Kidney (tissue), 22 donors: ENCODE measurements at places on chromosomes 6 and 20. TPM values are rescaled to one million over a fixed set of nuclear protein-coding genes. Genes with fewer than 3 reads are reported as not detected.

Gene RNF217
- total RNA-seq = 18.7 TPM

DNA sequence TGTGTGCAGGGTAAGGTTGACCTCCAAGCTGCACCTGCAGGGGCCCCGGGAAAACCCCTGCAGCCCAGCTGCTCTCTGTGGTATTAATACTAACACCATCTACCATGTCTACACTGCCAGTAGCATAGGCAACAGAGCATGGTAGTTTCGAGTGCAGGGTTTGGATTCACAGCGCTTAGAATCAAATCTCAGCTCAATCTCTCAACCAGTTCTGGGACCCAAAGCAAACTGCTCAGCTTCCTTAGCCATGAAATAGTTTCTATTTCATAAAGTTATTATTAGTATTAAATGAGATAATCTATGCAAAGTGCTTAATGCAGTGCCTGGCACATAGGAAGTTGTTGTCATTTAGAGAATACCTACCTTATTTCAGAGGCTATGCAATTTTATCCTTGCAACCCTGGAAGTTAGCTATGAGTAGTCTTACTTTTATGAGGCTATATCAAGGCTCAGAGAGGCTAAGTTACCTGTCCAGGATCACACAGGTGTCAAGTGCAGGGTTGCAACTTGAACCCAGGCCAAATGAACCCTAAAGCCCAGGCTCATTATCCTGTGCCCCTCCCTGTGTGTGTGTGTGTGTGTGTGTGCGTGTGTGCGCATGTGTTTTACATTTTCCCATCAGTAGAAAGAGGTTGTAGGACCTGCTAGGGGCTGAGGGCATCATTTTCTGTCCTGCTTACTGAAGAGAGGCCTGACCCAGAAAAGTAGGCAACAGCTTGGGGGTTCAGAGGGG, 27.6 kb upstream of the MRPS18A start:
- no peak for DNase-seq

Gene GTSF1L
- total RNA-seq = not detected

- no peak for DNase-seq
Observed at GRCh38 chr20:56278196-56278595, 29.7 kb downstream of the MC3R start.

GRCh38 chr6:152206072-152206818, 398.8 kb downstream of the ESR1 start:
- no peak for DNase-seq
